IMR-90 (cell line): ENCODE measurements at places on chromosomes 1 and 21. TPM values are rescaled to one million over a fixed set of nuclear protein-coding genes. Genes with fewer than 3 reads are reported as not detected.
A peak's percentile ranks its signal among the peaks of the same experiment; 100 is the strongest.

The CTSE gene
- total RNA-seq, result not detected in 2 replicates

The KCNK2 gene
- 86.9 TPM in 2 replicates for total RNA-seq

DNA sequence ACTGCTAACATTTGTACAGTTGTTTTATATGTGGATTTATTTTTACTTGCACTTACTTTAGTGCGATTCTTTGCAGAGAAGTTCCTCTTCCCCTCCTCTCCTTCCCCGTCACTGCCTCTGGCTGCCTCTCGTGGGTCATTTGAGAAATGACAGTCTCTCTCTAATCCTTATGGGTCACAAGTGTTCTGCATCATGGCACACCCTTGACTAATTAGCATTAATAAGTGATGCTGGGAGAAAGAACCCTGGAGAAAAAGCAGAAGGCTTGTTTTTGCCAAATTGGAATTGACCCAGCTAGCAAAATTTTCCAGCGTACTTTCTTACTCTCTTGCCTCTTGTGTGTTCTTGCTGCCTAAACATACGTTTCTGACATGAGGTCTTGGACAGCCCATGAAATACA, 301.2 kb downstream of the DUSP10 start:
- H3K4me3 ChIP-seq, result no peak overlapping the region
- H3K36me3 ChIP-seq, result no peaks in the 10 kb centered on the region
- no peaks in the 10 kb centered on the region for H3K27me3 ChIP-seq
- peak overlapping the region; percentile 3; the same call in 1 of the 2 replicates for H3K27ac ChIP-seq

GRCh38 chr1:86260476-86260875, 103.9 kb upstream of the COL24A1 start:
- H3K4me3 ChIP-seq, result no peak overlapping the region
- H3K27ac ChIP-seq, result no peak overlapping the region
- no peak for DNase-seq
- H3K27me3 ChIP-seq, result peaks cover 1% of the 10 kb centered on the region; the same call in 1 of the 2 replicates

DNA sequence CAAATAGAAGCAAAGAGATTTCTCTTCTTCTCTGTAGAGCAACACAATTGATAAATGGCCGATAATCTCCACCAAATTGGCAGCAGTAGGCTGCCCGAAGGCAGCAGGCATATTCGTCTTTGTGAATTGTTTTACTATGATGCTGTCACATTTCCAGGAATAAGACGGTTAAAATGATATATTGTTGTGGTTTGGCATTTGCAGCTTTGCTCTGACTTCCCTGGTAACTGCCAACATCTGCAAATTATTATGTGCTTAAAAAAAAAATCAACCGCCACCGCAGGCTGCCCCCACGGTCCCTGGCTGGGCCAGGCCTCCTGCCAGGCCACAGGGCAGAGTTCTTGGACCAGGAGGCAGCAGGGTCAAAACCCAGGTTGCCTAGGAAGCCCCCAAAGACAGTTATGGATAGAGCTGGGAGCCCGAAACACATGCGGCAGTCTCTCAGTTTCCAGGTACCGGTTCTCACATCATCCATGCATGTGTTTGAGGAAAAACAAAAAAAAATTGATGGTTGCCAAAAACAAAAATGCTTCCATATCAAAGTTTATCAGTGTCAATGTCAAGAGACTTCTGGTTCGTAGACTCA, 179.3 kb downstream of the ETS2 start:
- no peak overlapping the region for H3K4me3 ChIP-seq
- H3K27ac ChIP-seq, result peak overlapping the region; percentile 78
- H3K27me3 ChIP-seq, result no peaks in the 10 kb centered on the region
- H3K4me1 ChIP-seq, result peaks cover 28% of the 10 kb centered on the region
- no peaks in the 10 kb centered on the region for H3K36me3 ChIP-seq

The KIF17 gene
- 4.5 and 4.7 TPM in 2 replicates for total RNA-seq

- H3K4me1 ChIP-seq, result peaks cover 4% of the 10 kb centered on the region; the same call in 1 of the 2 replicates
- peaks cover 11% of the 10 kb centered on the region; the same call in 1 of the 2 replicates for H3K36me3 ChIP-seq
- no peak overlapping the region for H3K4me3 ChIP-seq
- H3K27me3 ChIP-seq, result no peaks in the 10 kb centered on the region
- H3K27ac ChIP-seq, result no peak overlapping the region
Observed at GRCh38 chr1:35531368-35531767, 25.8 kb downstream of the KIAA0319L start.

GRCh38 chr1:181791721-181792120, 269.8 kb downstream of the ZNF648 start:
- no peaks in the 10 kb centered on the region for H3K4me1 ChIP-seq
- DNase-seq, result no peak
- no peaks in the 10 kb centered on the region for H3K36me3 ChIP-seq
- H3K4me3 ChIP-seq, result no peak overlapping the region

DNA sequence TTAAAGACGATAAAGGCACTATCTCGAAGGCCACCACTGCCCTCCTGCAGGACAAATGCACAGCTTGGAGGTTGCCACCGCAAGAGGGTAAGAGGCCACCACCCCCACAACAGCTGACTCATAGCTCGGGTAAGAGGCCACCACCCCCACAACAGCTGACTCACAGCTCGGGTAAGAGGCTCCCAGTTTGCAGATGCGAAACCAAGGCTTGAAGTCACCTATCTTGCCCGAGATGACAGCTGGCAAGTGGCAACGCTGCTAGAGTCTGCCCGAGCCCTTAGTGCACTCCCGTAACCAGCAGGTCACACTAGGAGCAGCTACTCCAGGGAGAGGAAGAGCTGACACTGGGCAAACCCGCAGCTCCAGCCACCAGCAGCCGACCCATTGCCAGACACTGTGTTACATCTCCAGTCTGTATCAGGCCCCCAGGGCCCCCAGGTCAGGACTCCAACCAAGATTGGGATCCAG, 17.1 kb upstream of the SPSB1 start:
- H3K36me3 ChIP-seq, result no peaks in the 10 kb centered on the region
- H3K4me1 ChIP-seq, result peaks cover 28% of the 10 kb centered on the region
- no peak overlapping the region for H3K27ac ChIP-seq
- no peak overlapping the region for H3K4me3 ChIP-seq

- H3K36me3 ChIP-seq, result no peaks in the 10 kb centered on the region
- H3K27ac ChIP-seq, result no peak overlapping the region
- H3K27me3 ChIP-seq, result no peaks in the 10 kb centered on the region
Observed at GRCh38 chr1:213767683-213768082, 220.1 kb upstream of the PROX1 start.

The TMEM167B gene
- total RNA-seq, result 27.5 and 32.1 TPM in 2 replicates

- no peak overlapping the region for H3K27ac ChIP-seq
- peaks cover 17% of the 10 kb centered on the region for H3K4me1 ChIP-seq
- no peaks in the 10 kb centered on the region for H3K27me3 ChIP-seq
- no peak for DNase-seq
Observed at GRCh38 chr21:35321322-35322200, 272.5 kb upstream of the RUNX1 start.

DNA sequence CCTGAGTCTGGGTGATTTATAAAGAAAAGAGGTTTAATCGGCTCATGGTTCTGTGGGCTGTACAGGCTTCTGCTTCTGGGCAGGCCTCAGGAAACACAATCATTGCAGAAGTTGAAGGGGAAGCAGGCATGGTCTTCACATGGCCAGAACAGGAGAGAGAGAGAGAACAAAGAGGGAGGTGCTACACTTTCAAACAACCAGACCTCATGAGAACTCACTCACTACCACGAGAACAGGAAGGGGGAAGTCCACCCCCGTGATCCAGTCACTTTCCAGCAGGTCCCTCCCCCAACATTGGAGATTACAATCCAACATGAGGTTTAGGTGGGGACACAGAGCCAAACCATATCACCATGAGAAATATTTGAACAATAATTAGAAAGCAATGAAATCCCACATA, 222.9 kb downstream of the FAM72C start:
- DNase-seq, result no peak
- no peak overlapping the region for H3K27ac ChIP-seq
- H3K36me3 ChIP-seq, result no peaks in the 10 kb centered on the region

The IL6R gene
- 6.1 and 9.5 TPM in 2 replicates for total RNA-seq

GRCh38 chr1:193631306-193631705, 444.9 kb upstream of the B3GALT2 start:
- H3K27ac ChIP-seq, result no peak overlapping the region
- no peaks in the 10 kb centered on the region for H3K4me1 ChIP-seq
- no peaks in the 10 kb centered on the region for H3K27me3 ChIP-seq
- H3K36me3 ChIP-seq, result no peaks in the 10 kb centered on the region
- no peak for DNase-seq

The AMY1A gene
- total RNA-seq, result not detected in 2 replicates

DNA sequence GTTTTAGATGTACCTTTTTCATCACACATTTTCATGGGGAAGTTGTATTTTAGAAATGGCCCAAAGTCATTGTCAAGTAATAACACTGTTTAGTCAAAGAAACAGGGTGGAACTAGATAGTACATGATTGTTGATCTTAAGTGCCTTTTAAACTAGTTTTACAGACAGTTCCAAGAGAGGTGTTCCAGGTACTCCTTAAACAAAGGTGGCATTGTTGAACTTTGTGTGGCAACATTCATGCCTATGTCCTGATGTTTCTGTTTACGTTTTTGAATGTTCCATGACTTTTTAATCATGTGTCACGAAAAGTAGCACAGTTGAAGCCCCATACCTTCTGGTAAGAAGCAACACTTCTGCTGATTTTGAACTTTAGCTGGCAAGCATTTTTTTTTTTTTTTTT, 9.1 kb upstream of the SH3D21 start:
- no peaks in the 10 kb centered on the region for H3K27me3 ChIP-seq
- peaks cover 56% of the 10 kb centered on the region for H3K36me3 ChIP-seq
- H3K27ac ChIP-seq, result no peak overlapping the region
- no peak for DNase-seq
- H3K4me1 ChIP-seq, result no peaks in the 10 kb centered on the region

The TRIM63 gene
- total RNA-seq, result not detected in 2 replicates

- H3K27ac ChIP-seq, result no peak overlapping the region
- no peak for DNase-seq
- no peak overlapping the region for H3K4me3 ChIP-seq
- H3K4me1 ChIP-seq, result peaks cover 3% of the 10 kb centered on the region; the same call in 1 of the 2 replicates
- no peaks in the 10 kb centered on the region for H3K27me3 ChIP-seq
Observed at GRCh38 chr1:232033285-232033684, 406.7 kb downstream of the DISC1 start.

The CYP4Z1 gene
- not detected in 2 replicates for total RNA-seq

DNA sequence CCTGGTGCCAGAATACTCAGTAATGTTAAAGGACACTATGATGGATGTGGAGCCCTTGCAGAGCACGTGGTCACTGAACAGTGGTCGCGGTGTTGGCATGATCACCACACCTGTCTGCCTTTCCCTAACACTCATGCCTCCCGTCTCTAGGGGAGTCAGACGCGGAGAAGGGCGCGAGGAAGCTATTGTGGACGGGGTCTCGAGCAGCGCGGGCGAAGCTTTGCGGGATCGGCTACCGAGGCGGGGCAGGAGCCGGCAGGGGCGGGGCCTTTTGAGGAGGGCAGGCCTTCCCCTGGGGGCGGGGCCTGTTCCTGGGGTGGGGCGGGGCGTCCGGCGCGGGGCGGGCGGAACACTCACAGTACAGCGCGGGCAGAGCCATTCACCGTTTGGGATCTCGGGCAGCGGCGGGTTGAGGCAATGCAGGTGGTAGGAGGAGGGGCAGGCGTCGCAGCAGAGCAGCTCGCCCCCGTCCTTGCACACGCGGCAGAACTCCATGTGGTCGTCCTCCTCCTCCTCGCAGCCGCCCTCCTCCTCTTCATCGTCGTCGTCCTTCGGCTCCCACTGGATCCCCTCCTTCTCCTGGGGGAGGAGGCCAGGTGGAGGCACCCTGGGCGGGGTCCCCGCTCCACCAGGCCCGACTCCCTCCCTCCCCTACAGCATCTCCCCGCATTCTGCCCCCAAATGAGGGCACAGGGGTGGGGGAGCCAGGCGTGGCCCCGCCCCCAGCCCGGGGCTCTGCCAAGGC, 31.5 kb downstream of the CHD5 start:
- H3K36me3 ChIP-seq, result no peaks in the 10 kb centered on the region
- no peak for DNase-seq
- H3K27ac ChIP-seq, result no peak overlapping the region
- H3K4me3 ChIP-seq, result no peak overlapping the region
- H3K27me3 ChIP-seq, result peaks cover 46% of the 10 kb centered on the region

DNA sequence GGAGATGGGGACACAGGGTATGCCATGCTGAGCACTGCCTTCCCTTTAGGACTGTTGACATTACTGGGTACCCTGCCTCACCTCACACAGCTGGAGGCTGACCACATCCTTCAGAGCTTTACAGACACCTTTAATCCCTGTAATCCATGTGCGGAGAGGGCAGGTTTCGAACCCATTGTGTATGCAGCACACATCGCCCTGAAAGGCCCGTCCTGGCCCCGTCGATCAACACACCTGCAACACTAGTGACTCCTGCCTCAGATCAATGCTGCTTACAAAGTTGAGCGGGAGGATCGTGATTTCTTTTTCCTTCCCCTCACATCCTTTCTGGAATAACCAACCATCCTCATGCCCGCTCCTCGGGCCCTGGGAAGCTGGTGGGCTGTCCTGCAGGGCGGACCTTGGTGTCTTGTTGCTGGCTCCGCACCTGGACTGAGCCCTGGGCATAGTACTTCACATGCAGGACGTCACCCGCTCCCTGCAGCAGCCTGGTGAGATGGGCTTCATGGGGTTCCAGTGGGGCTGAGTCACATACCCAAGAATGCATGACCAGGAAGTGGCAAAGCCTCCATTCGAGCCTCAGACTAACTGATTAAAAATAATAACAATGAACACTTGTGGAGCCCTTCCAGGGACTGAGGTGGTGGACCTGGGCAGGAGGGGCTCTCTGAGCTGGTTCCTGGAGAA, 403.6 kb downstream of the PTPRU start:
- H3K27me3 ChIP-seq, result no peaks in the 10 kb centered on the region
- DNase-seq, result peak; percentile 67
- H3K27ac ChIP-seq, result no peak overlapping the region
- no peak overlapping the region for H3K4me3 ChIP-seq

DNA sequence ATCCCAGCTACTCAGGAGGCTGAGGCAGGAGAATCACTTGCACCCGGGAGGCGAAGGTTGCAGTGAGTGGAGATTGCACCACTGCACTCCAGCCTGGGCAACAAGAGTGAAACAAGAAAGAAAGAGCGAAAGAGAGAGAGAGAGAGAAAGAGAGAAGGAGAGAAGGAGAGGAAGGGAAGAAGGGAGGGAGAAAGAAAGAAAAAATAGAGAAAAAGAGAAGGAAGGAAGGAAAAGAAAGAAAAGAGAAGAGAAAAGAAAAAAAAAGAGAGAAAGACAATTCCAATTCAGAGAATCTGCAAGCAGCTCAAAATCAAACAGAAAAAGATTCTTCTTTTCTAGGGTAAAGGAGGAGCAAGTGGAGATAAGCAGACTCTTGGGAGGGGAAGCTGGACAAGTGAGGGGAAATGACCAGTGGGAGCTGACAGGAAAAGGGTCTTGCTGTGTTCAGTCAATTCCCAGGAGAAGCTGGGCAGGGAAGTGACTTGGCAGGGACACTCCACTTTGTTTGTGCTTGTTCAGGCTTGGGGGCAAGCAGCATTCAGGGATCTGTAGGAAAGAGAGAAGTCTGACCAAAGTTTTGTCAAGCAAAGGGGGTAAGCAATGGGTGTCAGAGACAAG, 3.6 kb upstream of the CAPN2 start:
- no peaks in the 10 kb centered on the region for H3K27me3 ChIP-seq
- H3K4me1 ChIP-seq, result peaks cover 32% of the 10 kb centered on the region
- peak overlapping the region; percentile 62 for H3K27ac ChIP-seq
- no peak for DNase-seq
- no peak overlapping the region for H3K4me3 ChIP-seq
